Stimulated activated CD4-positive, alpha-beta T cell treated with anti-CD3 and anti-CD28 coated beads, TNF-alpha, amount 100 ng/mL, for 24 hours (primary cell): ENCODE measurements at places on chromosomes 16 and 17.
A peak's percentile ranks its signal among the peaks of the same experiment; 100 is the strongest.

GRCh38 chr17:27895123-27895895 lies 2.1 kb upstream of the LYRM9 start:
- DNase-seq, result no peak

DNA sequence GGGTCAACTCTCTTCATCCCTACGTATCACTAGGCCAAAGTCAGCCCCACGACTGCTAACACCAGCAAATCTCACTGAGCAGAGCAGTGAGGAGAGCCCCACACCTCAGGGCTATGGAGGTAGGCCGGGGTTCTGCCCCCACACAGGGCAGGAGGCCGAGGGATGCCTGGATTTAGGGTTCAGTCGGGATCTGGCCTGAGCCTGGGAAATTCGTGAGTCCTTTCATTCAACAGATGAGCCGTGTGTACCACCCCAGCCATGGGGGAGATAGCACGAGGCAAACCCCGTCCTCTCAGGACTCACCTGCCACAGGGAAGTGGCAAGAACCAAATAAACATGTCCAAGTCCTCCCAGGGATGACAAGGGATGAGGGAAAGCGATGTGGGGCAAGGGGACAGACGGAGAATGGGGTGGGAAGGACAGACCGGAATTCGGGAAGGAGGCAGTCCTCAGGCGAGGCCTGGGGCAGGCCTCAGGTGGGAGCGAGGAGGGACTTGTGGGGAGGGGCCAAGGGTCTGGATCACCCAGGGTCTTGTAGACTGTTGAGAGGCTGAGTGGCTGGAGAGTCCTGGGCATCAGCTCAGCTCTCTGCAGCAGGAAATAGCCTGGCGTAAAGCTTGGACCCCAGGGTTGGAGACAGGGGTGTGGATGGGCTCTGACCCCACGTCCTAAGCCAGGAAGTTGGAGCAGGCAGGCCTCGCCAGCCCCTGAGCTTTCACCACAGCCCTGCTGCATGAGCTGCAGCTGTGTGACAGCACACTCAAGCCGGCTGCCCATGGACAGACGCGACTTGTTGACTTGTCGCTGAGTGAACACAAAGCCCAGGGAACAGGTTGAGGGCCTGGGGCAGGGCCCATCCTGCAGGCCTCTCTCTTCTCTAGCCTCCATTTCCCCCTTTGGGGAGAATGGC lies 7.9 kb upstream of the FAM83G start:
- DNase-seq, result no peak

DNA sequence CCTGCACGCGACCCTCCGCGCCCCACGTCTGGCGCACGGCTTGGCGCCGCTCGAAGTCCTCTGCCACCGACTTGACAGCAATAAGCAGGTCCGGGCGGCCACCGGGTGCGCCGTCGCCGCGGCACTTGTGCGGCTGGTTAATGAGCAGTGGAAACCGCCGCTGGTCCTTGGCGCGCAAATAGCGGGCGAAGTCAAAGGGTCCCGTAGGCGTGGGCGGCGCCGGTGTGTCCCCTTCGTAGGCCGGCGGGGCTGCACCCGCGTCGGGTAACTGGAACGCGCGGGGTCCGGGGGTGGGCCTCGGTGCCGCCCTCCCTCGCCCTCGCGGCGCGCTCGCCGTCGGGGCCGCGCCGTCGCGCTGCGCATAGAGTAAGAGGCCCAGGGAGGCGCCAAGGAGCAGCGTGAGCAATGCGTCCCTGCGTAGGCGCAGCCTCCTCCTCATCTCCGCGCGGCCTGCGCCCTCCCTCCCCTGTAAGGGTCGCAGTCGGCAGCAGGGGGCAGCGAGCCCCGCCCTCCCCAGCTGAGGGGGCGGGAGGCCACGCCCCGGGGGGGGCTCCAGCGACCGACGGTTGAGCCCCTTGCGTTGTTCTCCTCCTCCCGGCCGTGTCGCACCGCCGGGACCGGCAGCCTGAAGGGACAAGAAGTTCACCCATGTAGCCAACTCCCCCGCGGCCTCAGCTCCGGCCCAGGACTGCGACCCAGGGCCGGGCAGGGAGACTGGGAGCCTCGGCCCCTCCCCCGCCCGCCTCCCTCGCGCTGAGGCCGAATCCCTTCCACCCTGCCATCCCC lies 558 bp downstream of the B3GNT9 start:
- no peak for DNase-seq

DNA sequence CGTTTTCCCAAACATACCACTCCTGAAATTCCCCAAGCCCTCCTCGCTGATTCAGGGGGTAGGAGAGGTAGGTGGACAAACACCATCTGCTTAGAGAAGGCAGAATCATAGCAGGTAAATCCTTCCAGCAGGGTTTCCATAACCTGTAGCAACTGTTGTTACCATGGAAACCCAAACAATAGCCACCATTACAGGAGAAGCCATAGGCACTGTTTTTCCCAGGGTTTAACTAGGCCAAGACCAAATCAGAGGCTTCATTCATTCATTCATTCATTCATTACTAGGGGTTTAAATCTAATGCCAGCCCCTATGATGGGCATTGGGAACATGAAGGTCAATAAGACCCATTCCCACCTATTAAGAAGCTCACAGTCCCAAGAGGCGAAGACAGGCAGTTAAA lies 25.5 kb upstream of the CIITA start:
- DNase-seq, result no peak

- DNase-seq, result no peak
Observed at GRCh38 chr16:27174007-27174406, 29.3 kb upstream of the KDM8 start.

DNA sequence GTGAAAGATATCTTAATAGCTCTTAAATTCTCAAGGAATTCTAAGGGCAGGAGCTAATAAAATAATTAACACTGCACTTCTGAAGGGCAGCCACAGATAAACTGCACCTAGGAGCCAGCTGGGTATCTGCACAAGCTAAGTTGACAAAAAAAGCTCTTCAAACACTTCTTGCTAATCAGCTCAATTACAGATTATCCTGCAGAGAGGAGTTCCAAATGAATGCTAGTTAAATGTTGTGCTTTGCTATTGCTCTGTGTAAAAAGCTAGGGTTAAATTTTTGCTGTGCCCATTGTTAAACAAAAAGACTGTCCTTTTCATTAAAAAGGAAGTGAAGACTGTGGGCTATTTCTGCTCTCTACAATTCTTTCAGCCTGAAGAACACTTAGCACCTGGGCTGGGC lies 158.5 kb upstream of the SHISA6 start:
- no peak for DNase-seq

DNA sequence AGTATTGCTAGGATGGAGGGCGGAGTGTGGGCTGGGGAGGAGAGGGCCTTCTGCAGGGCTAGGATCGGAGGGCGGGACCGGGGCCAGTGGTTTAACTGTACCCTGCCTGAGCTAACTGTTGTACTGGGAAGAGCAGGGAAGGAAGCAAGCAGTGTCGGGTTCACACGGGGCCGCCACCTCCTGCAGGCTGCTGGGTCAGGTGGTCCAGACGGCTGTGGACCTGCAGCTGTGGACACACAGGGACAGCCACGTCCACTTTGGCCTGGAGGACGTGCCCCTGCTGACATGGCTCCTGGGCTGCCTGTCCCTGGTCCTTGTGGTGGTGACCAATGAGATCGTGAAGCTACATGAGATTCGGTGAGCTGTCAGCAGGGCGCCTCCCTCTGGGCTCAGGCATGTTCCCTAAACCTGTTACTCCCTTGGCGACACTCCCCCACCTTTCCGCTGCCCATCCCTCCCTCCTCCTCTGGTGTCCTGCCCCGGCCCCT lies 16.6 kb downstream of the CASKIN2 start:
- DNase-seq, result no peak

GRCh38 chr17:48478224-48479013 lies 48.4 kb upstream of the SKAP1 start:
- DNase-seq, result no peak

- no peak for DNase-seq
Observed at GRCh38 chr16:89678258-89678657, 8.2 kb upstream of the CDK10 start.

- DNase-seq, result no peak
Observed at GRCh38 chr16:66919569-66920298, 1.0 kb upstream of the CDH16 start.

DNA sequence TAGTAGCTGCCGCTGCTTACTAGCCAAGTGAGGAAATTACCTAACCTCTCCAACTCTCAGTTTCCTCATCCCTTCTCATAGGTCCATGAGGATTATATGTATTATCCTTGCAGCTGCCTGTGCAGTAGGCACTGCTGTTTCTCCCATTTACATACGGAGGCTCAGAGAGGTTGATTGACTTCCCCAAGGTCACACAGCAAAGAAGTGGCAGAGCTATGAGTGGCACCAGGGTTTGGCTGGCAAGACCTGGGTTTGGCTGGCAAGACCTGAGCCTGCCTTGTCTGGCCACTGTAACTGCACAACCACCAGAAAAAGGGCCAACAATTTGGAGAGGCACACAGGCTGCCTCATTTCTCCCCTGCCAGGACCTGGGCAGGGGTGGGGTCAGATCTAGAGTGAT lies 2.5 kb upstream of the NDRG4 start:
- no peak for DNase-seq

DNA sequence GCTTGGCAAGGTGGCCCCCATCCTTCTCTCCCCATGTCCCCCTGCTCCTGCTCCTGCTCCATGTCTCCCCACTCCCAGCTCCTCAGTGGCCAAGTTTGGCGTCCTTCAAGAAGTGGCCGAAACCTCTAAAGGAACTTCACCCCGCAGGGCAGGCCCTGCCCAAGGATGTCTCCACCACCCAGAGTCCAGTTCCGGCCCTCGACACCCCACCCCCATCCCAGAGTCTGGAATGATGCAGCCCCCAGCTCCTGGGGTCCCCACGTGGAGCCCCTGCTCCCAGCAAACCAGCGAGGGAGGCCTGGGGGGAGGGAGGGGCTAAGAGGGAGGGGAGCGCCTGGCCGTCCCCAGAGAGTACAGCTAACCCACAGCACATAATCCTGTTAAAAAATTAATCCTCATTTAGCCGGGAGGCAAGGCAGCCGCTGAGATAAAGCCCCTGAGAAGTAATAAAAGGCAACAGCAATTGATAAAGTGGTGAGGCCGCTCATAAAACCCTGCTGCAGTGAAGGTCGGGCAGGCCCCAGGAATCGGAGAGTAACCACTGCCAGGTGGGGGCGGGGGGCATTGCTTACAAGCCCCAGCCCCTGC lies 9.9 kb upstream of the ENPP7 start:
- no peak for DNase-seq

GRCh38 chr16:18834864-18835263 lies 33.5 kb upstream of the ARL6IP1 start:
- no peak for DNase-seq

- no peak for DNase-seq
Observed at GRCh38 chr17:4549781-4550533, 5.2 kb downstream of the MYBBP1A start.

GRCh38 chr17:74123350-74123749 lies 80.1 kb upstream of the RPL38 start:
- DNase-seq, result no peak

- no peak for DNase-seq
Observed at GRCh38 chr17:60086818-60087591, 8.3 kb upstream of the HEATR6 start.

DNA sequence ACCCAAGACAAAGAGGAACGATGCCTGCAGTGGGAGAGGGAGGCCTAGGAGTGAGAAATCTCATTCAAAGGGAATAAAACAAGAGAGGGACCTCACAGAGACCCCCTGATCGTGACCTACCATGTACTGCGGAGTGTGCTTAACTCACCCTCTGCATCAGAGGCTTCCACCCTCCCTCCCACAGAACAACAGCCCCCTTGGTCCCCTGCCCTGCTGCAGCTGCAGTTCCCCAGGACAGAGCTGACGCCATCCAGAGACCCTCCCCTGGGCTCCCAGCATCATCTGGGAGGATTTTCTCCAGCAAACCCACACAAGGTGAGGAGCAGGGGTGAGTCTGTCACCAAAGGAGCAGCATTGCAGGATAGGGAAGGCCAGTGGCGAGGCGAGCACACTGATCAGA lies 39.8 kb downstream of the TLE7 start:
- DNase-seq, result no peak

- no peak for DNase-seq
Observed at GRCh38 chr16:21985524-21985923, 15.4 kb downstream of the PDZD9 start.

GRCh38 chr17:19539040-19539399 lies 5.4 kb downstream of the SLC47A1 start:
- no peak for DNase-seq

DNA sequence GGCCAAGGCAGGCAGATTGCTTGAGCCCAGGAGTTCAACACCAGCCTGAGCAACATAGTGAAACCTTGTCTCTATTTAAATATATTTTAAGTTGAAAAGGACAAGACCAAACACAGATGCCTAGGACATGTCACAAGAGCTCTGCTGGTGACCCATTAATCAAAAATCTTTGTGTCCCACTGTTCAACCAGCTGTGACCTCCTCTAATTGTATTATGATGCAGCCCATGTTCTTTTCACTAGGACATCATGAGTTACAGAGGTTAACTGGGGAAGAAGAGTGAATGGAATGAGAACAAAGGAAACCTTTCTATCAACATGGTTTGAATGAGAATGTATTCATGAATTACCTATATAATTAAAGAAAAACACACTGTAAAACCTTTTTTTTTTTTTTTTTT lies 7.0 kb downstream of the EFTUD2 start:
- no peak for DNase-seq

DNA sequence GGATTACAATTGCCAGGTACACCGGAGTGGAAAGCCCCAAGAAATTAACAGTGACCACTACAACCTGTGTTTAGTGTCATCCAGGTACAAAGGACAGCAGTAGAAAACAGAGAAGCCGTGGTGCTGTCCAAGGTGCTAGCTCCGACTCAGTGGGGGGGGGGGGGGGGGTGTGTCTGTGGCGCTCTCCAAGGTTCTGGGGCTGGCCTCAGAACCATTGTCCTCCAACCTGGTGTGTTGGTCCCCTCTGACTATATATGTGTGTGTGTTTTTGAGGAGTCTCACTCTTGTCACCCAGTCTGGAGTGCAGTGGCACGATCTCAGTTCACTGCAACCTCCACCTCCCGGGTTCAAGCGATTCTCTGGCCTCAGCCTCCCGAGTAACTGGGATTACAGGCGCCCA lies 5.8 kb upstream of the ZNF23 start:
- DNase-seq, result no peak

GRCh38 chr16:57591086-57591869 lies 37.2 kb upstream of the ADGRG1 start:
- peak; percentile 48 for DNase-seq
